ENCODE measurements at places on chromosomes 1 and 21.

DNA sequence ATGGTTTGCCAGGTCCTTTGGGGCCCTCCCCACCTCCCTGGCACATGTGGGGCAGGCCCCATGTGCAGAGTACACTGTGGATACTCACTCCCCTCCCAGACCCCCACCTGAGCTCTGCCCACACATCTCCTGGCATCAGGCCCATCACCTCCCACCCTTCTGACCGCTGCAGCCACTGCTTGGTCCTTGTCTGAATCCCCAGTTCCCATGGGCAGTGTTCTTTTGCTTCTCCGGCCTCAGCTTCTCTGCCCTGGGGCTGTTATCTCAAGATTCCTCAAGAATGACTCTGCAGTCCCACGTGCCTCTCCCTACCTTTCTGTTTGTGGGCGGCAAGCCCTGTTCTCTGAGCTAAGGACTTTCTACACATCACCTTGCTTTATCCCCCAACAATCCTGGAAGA lies 187.7 kb upstream of the EDN2 start:
- DNase-seq = peak; percentile 15

DNA sequence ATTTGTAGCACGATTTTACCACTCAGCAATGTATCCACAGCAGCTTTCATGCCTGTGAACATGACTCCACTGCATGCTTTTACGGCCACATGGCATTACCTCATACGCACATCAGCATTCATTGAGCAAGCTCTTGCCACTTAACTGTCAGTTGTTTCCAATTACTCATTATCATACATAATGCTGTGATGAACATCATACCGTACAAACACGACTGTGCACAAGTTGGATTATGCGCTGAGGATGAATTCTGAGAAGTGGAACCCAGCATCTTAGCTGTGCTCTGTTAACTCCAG lies 9.6 kb downstream of the UMODL1 start:
- no peak for DNase-seq

- no peak for DNase-seq
These were observed 187.2 kb downstream of the NFIA start for GRCh38 chr1:61269602-61270001.

GRCh38 chr1:220511179-220511578 lies 16.8 kb upstream of the MARK1 start:
- DNase-seq = no peak

DNA sequence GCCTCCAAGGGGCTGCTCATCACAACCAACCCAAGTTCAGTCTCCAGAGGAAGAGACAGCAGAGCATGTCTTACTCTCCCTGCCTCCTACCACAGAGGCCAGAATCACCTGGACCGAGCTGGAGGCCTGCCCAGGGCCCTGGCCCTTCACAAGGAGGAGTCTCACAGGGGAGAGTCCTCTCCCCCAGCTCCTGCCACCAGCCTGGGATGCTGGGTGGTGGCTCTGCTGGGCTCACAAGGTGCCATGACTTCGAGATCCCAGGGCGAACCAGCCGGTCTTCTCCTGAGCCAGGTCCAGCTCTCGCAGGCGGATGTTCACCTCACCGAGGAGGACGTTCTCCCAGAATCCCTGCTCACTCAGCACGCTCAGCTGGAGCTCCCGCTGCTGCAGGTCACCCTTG lies 13.0 kb upstream of the PPP1R15B start:
- DNase-seq = no peak

DNA sequence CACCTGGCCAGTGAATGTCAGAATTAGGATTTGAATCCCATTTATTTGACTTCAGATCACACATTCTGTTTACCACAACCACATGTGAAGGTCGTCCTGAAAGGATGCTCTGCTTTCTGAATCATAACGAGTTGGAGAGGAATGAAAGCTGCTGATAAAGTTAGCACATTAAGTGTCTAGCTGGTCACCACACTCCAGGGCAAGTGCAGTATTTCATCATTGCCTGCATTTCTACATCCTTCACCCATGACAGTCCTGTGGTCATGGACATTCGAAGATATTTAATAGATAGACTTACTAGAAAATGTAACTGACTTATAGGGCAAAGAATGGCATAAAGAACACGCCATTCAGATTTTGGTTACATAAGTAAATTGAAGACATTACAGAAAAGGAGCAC lies 52.7 kb upstream of the ST6GALNAC3 start:
- peak; percentile 53 for DNase-seq

DNA sequence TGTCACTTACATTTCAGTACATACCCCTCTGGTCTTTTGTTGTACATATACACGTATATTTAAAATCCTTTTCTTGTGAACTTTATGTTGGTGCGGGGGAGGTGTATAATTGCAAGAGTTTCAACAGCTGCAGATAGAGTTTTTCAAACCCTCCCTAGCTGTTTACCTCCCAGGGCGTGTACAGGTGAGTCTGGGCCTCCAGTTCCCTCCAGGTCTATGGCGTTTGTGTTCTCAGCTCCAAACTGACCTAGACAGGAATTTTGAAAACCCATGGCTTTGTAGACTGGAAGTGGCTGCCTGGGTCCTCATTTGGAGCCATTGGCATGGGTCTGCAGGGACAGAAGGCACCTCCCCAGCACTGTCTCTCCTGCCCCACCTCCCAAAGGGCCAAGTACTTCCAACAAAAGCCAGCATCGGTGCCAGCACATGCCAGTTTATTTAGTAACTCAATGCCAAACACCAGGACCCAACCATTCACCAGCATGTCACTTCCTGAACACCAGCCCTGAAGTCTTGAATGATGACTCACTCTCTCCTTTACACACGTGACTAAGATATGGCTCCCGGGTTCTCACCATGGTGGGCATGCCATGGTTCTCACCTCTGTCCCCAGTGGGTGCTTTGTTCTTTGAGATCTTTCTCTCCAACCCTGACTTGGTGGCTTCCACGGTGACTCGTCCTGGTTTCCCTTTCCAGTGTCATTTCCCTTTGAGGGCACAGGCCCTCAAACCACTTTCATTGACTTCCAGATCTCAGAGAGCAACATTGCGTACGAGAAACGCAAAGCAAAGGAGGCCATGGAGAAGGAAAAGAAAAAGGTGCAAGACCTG lies 57.3 kb upstream of the EFHD2 start:
- peak; percentile 14 for DNase-seq

DNA sequence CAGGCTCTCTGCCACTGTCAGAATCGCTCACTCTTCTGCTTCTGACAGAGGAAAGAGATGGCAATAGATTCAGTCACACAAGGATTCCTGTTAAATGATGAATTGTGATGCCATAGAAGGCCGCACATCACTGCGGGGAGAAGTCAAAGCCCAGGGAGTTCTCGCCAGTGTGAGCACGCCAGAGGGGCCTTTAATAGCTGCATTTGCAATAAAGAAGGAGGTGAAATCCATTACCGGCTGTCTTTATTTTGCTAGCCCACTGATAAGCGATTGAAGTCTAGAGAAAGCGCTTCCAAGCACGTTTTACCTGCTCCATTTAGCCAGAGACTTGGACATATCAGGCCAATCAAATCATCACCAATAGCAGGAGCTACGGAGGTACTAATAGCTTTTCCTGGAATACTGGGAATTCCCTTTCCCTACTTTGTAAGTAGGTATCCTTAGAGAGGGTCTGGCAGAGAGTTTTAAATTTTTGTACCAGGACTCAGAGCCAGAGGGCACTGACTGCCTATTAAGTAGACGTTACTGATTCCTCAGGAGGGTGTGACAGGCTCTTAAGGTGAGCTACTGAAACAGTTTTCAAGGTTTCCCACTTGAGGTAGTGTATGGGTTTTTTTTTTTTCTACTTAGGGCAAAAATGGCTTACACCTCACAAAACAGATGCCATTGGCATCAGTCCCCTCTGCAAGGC lies 10.2 kb upstream of the TARBP1 start:
- DNase-seq = no peak

DNA sequence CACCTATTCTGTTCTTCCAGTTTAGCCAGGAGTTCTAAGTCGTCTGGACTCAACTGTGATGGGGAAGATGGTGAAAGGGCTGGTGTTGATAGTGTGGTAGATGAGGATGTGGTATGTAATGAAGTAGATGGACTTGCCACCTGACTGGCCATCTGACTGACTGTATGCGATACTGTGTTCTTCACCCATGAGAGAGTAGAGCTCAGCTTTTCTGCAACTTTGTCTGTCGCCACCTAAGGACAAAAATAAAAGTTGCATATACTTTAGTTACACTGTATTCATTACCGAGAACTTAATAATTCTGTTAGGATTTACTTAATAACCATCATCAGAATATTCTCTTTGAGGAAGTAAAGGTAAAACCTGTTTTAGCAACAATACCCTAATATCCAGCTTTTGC lies 48.5 kb downstream of the EVI5 start:
- DNase-seq = peak; percentile 55

GRCh38 chr1:162561616-162562469 lies at the start of gene UAP1:
UAP1 (plus strand) TSS chr1:162561722; CDS start chr1:162566069, 4,347 bp downstream.
- DNase-seq = peak; percentile 74

- peak; percentile 74 for DNase-seq
These were observed 927 bp downstream of the UAP1 start for GRCh38 chr1:162562470-162562828.

- DNase-seq = no peak
These were observed 29.5 kb downstream of the TMEM53 start for GRCh38 chr1:44644806-44645205.

- no peak for DNase-seq
These were observed 747 bp upstream of the ENAH start for GRCh38 chr1:225653463-225654276.

DNA sequence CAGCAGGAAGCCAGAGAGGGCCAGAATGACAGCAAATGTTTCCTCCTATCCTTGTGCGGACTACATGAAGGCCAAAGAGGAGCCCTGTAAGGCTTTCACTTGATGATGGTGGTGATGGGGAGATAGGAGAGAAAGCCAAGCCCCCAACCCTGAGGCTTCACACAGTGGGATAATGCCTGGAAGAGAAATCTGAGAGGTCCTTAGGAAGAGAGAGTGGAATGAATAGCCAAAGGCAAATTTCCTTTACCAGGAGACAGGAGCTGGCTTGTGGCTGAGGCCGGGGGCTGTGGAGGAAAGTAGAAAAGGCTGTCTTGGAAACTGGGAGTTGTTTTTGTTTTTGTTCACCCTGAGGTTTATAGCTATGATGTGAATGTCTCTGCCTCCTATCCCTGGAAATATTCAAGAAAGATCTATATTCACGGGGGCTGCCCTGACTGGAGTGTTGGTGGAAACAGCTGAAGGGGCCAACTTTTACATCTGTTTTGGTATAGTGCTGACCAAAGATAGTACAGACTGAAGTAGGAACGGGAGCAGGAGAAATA lies 13.0 kb upstream of the RNF19B start:
- no peak for DNase-seq

DNA sequence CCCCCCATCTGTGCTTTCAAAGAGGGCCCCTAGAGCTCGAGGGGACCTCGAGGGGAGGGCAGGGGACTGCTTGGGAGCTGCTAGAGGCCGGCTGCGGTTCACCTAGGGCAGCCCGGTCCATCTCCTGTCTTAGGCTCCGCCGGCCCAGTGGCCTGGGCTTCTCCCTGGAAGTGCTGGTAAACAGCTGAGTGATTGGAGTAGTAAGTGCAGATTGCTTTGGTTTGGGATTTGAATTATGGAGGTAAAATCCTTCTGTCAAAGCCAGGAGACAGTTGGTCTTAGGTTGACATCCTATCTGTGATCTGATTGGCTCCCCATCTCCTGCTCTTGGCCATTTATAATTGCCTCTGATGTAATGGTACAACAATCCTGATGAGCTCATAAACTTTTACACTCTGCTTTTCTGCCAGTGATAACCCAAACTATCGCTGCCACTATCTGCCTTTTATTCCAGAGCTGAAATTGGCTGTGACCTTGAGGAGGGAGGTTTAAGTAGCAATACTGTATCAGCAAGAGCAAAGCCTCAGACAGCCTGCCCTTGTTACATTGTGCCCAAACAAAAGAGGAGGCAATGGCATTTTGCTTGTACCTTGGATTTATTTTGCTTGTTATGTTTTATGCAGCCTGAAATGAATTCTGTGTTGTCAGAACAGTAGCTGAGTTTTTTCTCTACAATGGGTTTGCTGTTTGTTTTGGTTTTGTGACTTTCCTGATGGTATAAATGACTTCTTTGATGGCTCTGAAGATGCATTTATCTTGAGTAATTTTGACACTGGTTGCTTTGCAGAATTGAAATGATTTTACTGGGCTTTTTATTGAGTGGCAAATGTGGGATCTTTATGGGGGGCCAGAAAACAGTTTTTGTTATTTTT lies 2.4 kb downstream of the ARID1A start:
- peak; percentile 97 for DNase-seq

DNA sequence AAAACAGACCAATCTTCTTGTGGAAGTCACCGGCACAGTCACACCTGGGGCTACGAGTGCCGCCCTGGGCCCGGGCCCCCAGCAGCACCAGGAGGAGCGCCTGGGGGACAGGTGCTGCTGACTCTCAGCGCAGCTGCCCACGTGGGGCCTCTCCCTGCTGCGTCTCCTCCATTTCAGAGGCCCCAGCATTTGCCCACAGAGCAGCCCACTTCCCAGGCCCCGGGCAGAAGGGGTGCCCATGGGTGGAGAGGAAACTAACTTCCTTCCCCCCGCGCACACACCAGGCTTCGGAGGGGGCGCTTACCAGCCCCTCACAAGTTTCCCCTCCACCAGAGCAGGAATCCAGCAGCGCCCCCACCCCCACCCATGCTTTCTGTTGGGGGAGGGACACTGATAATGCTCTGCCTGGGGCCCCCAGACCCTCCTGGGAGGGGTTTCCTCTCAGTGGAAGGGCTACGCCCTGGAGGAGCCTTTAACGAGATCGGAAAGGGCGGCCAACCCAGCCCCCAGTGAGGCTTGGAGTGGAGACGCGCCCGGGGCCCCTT lies 440 bp downstream of the TNFRSF25 start:
- DNase-seq = no peak

- no peak for DNase-seq
These were observed 225.0 kb downstream of the PBX1 start for GRCh38 chr1:164783778-164784555.

GRCh38 chr1:46246548-46247435 lies 771 bp upstream of the RAD54L start:
- peak; percentile 98 for DNase-seq

- DNase-seq = peak; percentile 61
These were observed 2.3 kb downstream of the RCC2 start for GRCh38 chr1:17437260-17437579.

GRCh38 chr21:14559102-14559501 lies 13.0 kb upstream of the SAMSN1 start:
- no peak for DNase-seq

DNA sequence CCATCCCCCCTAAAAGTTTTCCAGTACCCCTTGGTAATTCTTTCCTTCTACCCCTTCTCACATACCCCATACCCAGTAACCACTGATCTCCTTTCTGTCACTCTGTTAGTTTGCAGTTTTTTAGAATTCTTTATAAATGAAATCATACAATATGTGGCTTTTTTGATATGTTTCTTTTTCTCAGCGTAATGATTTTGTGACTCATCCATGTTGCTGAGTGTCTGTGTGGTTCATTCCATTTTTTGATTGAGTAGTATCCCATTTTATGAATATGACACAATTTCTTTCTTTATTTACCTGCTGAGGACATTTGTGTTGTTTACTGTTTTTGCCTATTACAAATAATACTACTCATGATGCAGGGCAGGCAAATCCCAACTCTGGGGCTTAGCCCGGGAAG lies 1605.3 kb downstream of the BRINP3 start:
- DNase-seq = no peak

DNA sequence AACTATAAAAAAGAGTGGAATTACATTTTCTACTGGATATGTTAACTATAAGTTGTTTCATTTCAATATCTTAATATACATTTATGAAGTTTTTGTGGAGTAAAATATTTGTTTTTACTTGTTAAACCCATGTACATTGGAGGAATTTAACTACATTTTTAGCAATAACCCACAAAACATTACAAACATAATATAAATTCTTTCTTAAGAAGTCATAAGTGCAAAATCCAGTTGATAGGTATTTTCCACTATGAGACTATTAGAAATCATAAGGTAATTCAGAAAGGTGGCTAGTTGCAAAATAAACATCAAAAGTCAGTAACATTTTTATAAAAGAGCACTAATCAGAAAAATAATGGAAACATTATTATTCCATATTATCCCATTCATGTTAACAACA lies 73.9 kb upstream of the RRP15 start:
- no peak for DNase-seq

Measured in OCI-M1 (cell line).